ENCODE measurements at places on chromosomes 11 and 22. TPM values are rescaled to one million over a fixed set of nuclear protein-coding genes. Genes with fewer than 3 reads are reported as not detected.

DNA sequence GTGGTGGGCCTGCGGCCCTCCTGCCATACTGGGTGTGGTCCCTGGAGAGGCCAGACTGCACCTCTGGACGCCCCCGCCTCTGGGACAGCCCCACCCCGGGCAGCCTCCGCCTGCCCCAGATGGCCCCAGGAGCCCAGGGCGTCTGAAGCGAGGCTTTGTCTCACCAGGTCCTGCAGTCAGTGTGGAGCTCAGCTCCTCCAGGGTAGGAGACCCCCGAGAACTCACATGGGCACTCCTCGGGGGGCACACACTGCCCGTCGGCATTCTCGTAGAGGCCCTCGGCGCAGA, 10.4 kb downstream of the MUC6 start:
- H3K27me3 ChIP-seq = no peaks in the 10 kb centered on the region
- no peak for DNase-seq
- H3K4me3 ChIP-seq = no peak overlapping the region
- no peak overlapping the region for H3K27ac ChIP-seq
- no peaks in the 10 kb centered on the region for H3K36me3 ChIP-seq

DNA sequence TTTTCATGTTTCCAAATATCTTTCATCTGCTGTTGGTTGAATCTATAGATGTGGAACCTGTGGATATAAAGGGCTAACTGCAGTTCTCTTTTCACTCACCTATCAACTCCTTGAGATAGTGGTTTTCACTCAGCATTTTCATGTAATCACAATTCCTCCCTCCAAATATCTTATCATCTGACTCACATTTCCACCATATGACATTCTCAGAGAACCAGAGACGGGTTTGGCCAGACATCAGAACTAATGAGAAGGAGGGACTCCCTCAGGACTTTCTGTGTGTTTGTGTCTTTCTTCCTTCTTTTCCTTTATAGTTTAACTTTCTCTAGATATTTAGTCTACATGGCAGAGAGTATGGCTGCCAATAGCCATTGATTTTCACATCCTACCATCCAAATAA, 134.8 kb upstream of the DDI1 start:
- H3K4me3 ChIP-seq = no peak overlapping the region
- H3K36me3 ChIP-seq = no peaks in the 10 kb centered on the region
- no peak overlapping the region for H3K27ac ChIP-seq
- no peaks in the 10 kb centered on the region for H3K4me1 ChIP-seq
- no peaks in the 10 kb centered on the region for H3K27me3 ChIP-seq

DNA sequence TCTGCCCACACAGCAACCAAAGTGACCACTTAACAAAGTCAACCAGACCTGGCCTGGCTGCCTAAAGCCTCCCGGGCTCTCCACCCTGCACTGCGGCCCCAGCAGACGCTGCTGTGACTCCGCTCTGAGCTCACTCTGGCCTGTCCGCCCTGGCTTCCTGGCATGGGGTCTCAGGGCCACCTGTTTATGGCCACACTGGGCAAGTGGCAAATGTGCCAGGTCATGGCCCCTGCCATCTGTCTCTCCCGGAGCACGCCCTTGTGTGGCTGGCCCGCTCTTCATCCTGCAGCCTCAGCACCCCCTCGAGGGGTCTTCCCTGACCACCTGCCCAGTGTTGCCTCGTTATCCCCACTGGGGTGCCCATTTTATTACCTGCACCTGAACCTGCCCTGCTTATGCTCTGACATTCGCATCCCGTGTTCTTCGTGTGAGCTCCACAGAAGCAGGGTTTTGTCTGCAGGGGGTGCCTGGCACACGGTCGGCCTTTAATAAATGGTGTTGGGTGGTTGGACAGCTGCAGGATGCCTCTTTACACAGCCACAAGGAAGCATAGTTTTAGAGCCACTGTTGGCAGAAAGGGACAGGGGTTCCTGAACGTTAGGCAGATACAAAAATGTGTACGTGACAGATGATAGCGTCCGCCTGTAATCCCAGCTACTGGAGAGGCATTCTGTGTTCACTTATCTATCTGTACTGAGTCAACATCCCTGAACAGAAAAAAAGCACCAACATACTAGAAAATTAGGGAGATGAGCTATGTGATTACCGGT, 785.6 kb downstream of the TBC1D22A start:
- H3K27me3 ChIP-seq = peaks cover 24% of the 10 kb centered on the region
- H3K4me3 ChIP-seq = no peak overlapping the region
- H3K36me3 ChIP-seq = no peaks in the 10 kb centered on the region
- H3K4me1 ChIP-seq = no peaks in the 10 kb centered on the region
- H3K27ac ChIP-seq = no peak overlapping the region

DNA sequence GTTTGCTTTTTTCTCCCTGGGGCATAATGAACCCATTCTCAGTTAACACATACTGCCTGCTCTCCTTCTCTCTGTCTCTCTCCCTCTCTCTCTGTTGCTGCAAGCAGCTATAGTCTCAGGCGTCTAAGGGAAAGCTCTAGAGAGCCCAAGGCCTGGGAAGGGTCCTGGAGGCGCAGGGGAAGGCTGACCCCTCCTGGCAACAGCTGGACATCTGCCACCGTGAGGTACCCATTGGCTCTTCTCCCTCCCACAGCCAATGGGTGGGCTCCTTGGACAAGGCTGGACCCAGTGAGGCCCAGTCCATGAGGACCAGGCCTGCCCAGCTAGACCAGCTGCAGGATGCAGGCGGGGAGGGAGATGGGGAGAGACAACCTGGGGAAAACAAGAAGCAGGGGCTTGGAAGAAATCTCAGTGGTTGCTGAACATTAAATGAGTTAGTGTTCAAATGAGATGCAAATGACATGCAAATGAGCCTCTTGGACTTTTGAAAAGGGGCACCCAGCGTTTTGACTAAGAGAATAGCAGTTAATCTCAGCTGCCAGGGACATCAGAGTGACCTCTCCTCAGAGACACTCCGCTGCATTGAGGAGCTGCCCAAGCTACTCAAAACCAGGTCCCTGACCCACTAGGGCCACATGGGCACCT, 349.7 kb downstream of the BUD13 start:
- H3K4me1 ChIP-seq = no peaks in the 10 kb centered on the region
- no peak overlapping the region for H3K4me3 ChIP-seq
- no peaks in the 10 kb centered on the region for H3K27me3 ChIP-seq
- DNase-seq = no peak
- H3K36me3 ChIP-seq = no peaks in the 10 kb centered on the region

- no peaks in the 10 kb centered on the region for H3K36me3 ChIP-seq
- H3K27ac ChIP-seq = no peak overlapping the region
- H3K27me3 ChIP-seq = no peaks in the 10 kb centered on the region
- H3K4me1 ChIP-seq = no peaks in the 10 kb centered on the region
- H3K4me3 ChIP-seq = no peak overlapping the region
Observed at GRCh38 chr11:95487391-95487790, 256.4 kb upstream of the SESN3 start.

DNA sequence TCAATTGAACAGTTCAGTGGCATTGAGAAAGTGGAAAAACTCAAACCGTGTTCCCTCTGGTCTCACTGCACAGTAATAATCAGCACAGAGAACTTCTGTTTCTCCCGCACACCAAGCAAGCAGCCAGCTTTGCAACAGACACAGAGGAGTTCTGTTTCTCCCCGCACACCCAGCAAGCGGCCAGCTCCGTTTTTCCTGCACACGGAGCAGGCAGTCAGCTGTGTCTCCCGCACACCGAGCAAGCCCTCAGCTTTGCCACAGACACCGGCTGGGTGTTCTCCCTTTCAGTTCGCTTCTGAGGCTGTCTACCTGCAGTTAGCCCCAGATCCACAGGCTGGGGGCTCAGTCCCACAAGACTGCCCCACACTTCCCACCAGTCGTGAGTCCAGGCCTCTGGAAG, 9.9 kb upstream of the TALDO1 start:
- peaks cover 14% of the 10 kb centered on the region for H3K4me1 ChIP-seq
- peak overlapping the region; percentile 29 for H3K4me3 ChIP-seq
- H3K27ac ChIP-seq = no peak overlapping the region

DNA sequence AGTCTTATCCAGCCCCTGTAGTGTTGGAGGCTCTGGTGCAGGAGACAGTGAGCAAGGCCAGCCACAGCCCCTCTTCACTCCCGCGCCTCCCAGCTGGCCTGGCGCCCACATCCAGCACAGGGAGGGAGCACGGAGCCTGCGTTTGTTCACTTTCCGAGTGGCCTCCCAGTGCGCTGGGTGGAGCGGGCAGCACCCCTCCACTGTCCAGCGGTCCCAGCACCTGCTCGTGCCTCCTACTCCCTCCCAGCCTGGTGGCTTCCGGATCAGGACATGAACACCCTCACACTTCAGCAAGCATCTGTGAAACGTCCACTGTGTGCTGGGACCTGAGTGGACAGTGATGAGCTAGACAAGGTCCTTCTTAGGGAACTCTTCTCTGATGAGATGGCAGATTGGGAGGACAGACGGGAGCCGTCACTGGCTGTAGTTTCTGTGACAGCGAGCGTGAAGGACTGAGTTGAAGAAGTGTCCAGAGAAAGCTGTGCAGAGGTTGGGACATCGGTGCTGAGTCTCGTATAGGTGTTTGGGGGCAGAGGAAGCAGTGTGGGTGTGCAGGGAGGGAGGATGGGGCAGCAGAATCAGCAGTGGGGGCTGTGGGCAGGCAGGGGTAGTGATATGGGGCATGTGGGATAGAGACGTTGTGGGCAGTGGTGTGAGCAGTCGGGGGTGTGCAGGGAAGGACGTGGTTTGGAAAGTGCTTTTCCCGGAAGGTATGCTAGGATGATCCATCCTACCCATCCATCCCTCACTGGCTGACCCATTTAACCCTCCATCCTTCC, 256.8 kb downstream of the TBC1D22A start:
- no peaks in the 10 kb centered on the region for H3K27me3 ChIP-seq
- DNase-seq = no peak
- H3K27ac ChIP-seq = no peak overlapping the region
- no peak overlapping the region for H3K4me3 ChIP-seq
- H3K36me3 ChIP-seq = peaks cover 7% of the 10 kb centered on the region
- no peaks in the 10 kb centered on the region for H3K4me1 ChIP-seq

DNA sequence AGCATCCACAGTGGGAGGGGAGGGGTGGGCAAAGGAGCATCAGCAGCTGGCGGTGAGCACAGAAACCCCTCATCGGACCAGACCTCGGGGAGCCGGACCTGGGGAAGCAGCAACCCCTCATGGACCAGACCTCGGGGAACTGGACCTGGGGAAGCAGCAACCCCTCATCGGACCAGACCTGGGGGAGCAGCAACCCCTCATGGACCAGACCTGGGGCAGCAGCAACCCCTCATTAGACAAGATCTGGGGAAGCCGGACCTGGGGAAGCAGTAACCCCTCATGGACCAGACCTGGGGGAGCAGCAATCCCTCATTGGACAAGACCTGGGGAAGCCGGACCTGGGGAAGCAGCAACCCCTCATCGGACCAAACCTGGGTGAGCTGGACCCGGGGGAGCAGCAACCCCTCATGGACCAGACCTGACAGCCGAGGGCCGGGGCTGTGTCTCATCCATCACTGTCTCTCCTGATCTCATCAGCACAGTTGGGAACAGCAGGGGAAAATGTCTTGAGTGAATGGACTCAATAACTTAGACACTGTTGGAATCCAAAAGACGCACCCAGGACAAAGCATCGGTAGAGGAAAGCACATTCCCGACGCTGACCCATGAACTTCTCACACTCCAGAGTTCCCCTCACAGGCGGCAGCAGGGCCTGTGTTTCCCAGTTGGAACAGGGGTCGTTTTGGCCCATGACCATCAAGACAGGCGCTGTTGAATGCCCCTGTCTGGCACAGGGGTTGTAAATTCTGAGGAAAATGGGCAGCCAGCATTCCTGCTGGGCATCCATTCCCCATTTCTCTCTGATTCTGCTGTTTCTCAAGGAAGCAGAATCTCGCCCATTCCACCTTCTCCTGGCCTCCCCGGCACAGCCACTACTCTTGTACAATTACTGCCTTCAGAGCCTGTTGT, 1494.6 kb downstream of the TBC1D22A start:
- peaks cover 20% of the 10 kb centered on the region for H3K27me3 ChIP-seq
- H3K27ac ChIP-seq = no peak overlapping the region
- H3K36me3 ChIP-seq = no peaks in the 10 kb centered on the region
- H3K4me3 ChIP-seq = no peak overlapping the region

Gene SYTL2
- 47.3 TPM for total RNA-seq

Gene RASL10A
- total RNA-seq = 0.73 TPM

Gene APOL4
- total RNA-seq = not detected

Data from T-cell (primary cell).